Activated T-helper 1 cell treated with anti-CD3 and anti-CD28 coated beads, Interleukin-2, amount 50 U/mL, for 16 hours (primary cell): ENCODE measurements at places on chromosomes 7 and 10.

DNA sequence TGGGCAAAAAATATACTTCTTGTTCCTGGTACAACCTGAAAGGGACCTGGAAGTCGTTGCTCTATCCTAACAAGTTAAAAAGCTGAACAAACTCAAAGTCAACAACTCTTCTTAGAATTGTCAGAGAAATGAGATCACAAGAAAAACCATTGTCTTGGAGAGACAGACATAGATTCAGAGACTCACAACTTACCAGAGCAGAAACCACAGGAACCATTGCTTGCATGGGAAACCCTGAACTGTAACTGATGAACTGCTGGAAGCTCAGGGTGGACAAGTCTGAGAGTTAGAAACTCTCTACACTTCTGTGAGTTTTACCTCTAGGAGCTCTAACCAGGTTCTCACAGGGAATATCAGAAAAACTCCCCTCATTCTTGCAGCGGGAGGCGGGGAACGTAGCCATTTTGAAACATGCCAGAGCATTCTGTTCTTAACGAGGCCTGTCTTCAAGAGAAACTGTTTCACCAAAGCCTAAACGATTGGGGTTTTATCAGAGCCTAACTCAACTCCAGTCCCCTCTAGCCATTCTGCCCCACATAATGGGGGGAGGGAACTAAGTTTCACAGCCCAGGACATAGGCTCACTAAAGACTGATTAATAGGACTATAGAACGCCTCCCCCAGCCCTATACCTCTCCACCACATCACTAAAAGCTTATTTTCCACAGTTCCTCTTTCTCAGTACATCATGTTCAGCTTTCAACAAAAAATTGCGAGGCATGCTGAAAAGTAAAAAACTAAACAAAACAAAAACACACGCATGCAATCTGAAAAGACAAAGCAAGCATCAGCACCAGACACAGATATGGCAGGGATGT is 12.0 kb upstream of the GSDME start:
- no peak for DNase-seq

GRCh38 chr10:20396205-20396604 is 500.9 kb downstream of the NEBL start:
- no peak for DNase-seq

DNA sequence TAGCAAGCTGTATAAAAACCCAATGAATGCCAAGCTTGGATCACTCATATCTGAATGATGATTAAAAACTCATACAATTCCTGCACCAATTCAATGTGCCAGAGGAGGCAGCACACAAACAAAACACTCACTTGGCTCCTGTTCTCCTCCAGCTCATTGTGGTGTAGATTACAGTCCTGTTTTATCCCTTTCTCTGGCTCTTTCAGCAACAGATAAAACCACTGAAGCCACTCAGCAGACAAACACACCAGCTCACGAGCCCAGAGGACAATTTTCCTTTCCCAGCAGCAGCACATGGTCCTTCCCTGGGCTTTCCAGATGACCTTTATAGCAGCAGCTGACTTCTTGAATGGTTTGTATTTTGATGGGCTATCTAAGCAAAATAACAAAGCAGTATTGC is 107.3 kb upstream of the STARD3NL start:
- no peak for DNase-seq

DNA sequence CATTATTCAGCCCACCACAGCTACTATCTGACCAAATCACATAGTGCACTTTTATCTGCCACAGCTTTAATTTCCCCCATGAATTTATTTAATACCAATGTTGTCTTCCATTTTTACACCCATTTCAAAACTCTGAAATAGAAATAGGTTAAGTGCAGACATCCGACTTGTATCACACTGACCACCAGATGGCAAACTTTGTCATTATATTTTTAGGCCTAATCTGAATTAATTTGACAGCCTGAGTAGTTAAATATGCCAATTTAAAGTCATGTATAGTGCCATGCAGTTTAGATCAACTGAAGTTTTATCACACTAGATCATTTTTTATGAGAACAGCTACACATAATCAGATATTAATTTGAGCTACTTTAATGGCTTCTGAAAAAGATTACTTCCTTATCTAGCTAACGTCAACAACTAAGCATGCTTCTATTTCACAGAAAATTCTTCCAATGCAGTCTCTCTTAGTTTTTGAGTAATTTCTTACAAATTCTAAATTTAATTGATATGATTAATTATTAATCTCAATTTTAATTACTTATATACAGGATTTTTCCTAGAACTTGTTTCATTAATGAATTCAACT is 566.4 kb downstream of the GFRA1 start:
- DNase-seq, result no peak

- no peak for DNase-seq
Observed at GRCh38 chr10:19785366-19785765, 30.9 kb upstream of the PLXDC2 start.

DNA sequence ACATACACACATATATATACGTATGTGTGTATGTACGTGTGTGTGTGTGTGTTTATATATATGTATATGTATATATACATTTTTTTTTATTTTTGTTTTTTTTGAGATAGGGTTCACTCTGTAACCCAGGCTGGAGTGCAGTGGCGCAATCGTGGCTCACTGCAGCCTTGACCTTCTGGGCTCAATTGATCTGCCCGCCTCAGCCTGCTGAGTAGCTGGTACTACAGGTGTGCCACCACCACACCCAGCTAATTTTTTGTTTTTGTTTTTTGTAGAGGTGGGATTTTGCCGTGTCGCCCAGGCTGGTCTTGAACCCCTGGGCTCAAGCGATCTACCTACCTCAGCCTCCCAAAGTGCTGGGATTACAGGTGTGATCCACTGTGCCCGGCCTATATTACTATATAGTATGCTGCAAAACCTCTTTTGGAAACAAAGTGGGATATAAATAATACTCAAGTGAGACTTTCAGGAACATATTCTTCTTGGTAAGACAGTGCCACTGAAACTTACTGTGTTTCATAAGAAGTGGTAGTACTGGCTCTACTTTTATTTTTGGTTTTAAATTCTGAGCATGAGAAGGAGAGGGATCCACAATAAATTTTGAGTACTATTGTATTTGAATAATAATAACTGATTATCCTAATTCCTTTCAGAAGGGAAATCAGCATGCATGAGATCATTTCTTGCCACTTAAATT is 51.0 kb downstream of the MLLT10 start:
- no peak for DNase-seq

DNA sequence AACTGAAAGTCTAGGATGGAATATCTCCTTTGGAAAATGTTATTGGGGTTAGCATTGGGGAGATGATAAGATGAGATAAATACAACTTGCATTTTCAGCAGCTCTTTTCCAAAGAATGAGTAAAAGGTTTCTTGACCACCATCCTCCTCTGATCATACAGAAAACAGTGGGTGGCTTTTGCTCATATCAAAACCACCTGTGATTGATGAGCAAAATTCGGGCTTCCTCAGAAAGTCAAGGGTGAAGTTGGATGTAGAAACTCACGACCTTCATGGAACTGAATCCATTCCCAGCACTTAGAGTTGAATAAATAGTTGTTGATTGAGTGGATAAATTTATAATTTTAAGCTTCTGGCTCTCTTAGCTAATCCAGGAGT is 158.4 kb downstream of the DNAJB6 start:
- no peak for DNase-seq
